Fibroblast of the aortic adventitia (primary cell): ENCODE measurements at places on chromosomes 16 and 17.

- DNase-seq = no peak
Measured at GRCh38 chr17:9261081-9262012, 240.0 kb downstream of the NTN1 start.

GRCh38 chr17:29039764-29040598, 3.0 kb upstream of the PIPOX start:
- peak; percentile 84 for DNase-seq

DNA sequence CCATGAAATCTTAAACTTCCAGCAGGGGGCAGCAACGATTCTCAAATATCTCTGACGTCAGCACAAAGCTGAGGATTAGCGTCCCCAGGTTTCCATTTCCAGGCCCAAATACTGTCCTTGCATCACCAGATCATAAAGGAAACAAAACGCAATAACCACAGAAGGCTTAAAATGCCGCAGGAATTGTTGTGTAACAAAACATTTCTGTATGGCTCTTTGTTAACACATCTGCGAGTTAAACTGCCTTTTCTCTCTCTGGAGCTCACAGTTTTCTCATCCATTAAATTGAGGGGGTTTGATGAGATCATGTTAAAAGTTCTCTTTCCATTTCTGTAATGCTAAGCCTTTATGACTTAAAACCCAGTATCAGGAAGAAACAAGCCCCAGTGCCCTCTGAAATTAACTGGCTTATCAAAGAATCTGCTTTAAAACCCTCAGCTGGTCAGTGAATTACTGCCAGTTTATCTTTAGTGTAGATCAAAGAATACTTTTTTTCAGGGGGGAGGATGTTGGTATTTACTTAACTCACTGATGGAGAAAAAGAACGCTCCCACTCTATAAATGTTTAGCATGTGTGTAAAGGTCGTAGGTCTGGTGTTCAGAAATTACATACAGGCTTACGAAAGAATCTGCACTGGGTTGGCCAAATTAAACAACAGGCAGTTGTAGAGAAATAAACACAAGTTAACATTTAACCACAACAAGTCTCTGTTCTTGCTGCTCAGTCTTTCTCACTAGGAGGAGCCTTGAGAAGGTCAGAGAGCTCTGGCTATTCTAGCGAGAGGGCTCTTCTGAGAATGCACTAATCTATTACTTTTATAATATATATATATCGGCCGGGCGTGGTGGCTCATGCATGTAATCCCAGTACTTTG, 10.6 kb upstream of the TERF2 start:
- peak; percentile 97 for DNase-seq

GRCh38 chr16:55475919-55476318, 3.1 kb upstream of the MMP2 start:
- peak; percentile 58 for DNase-seq
